ENCODE measurements at places on chromosomes 16 and 17. TPM values are rescaled to one million over a fixed set of nuclear protein-coding genes. Genes with fewer than 3 reads are reported as not detected.

Gene SLC35G3
- not detected for total RNA-seq

Gene TLCD1
- total RNA-seq, result 11.1 TPM

DNA sequence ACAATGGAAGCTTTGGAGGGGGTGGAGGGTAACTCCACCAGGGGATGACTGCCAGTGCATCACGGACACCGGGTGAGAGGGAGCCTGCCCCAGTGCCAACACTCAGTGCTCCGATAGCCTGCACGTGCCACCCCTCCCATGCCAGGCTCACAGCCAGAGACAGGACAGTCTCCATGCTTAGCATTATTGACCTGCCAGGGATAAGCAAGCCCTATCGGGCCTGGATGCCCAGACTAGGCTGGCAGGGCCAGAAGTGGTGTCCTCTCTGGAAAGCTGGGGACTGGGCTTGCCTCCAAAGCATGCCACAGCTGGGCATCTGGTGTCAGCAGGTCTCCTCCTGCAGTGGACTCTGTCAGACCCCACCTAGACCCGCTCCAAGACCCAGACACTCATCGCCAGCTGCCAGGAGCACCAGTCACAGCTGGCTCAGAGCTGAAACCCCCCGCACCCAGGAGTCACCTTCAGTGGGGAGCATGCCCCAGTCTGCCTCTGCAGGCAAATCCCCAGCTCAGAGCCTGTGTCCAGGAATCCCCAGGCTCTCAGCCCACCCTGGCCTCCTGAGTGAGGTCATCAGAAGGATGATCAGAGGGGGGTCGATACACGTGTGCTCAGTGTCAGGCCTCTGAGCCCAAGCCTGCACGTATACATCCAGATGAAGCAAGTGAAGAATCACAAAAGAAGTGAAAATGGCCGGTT is 1.8 kb upstream of the RHBDF1 start:
- DNase-seq, result no peak

DNA sequence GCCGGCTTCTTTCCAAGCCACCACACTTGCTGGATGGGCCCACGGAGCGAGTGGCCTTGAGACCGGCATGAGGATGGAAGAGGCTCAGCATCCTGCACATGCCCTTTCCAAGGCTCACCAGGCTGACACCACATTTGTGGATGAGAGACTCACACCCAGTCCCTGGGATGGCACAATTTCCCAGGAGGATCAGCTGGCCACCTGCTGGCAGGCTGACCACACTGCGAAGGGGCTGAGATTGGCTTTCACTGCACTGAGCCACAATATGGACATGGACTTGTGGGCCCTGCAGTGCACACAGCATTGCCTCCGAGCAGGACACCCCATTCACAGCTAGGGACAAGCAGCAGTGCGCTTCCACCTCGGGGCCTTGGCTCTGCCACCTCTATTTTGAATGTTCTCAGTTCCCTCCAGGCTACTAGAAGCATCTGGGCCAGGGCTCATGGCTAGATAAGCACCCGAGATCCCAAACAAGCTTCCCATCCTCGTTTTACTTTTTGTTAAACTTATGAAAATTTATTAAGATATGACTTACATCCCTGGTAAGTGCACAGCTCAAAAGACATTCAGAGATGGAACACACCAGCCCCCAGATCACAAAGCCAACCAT is 25.3 kb upstream of the KSR1 start:
- peak; percentile 71 for DNase-seq

Measured in myocyte (in vitro differentiated cells).